T-helper 2 cell treated with Interferon-gamma antibody and Interleukin-4, amounts not matched to agents 5 μg/mL and 100 μg/mL, for 36 hours (primary cell): ENCODE measurements at places on chromosomes 1 and 21.

- H3K36me3 ChIP-seq: peaks cover 30% of the 10 kb centered on the region
- H3K4me1 ChIP-seq: peaks cover 44% of the 10 kb centered on the region
- peak overlapping the region; percentile 99 for H3K4me3 ChIP-seq
- no peaks in the 10 kb centered on the region for H3K27me3 ChIP-seq
These were observed 685 bp downstream of the CRTC2 start for GRCh38 chr1:153957744-153958110.

GRCh38 chr1:90504509-90504908 is 212.6 kb downstream of the BARHL2 start:
- DNase-seq: no peak
- no peak overlapping the region for H3K4me3 ChIP-seq
- no peaks in the 10 kb centered on the region for H3K36me3 ChIP-seq
- peaks cover 19% of the 10 kb centered on the region for H3K27me3 ChIP-seq

DNA sequence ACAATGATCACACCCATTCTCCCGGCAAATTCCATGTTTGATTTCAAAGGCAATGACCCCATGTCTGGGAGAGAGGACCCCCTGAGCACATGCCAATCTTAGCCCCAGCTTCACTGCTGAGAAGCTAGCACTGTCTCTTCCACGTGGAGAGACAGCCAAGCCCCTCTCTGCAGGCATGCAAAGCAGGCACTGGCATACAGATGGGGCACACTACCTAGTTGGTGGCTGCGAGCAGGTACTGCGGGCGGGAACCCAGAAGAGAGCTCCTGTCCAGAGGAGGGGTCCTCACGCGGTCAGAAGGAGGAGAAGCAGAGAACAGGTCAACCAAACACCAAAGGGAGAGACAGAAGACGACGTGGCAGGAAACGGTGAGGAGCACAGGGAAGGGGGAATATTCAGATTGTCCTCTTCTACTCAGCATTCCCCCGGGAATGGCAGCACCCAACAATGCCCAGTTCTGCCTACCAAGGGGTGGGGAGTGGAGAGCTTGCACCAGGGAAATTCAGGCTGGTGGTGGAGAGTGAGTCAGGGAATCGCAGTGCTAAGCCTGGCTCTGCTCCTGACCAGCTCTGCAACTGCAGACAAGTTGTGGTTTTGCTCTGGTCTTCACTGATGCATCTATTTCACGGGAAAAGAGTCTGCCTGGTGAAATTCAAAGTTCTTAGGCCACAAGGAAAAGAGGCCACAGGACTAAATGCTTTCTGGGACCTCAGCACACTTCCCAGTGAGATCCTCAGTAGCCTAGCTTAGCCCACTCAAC is 48.1 kb upstream of the GOLT1A start:
- peaks cover 4% of the 10 kb centered on the region for H3K27me3 ChIP-seq
- DNase-seq: no peak
- peaks cover 2% of the 10 kb centered on the region for H3K4me1 ChIP-seq
- no peak overlapping the region for H3K27ac ChIP-seq
- H3K4me3 ChIP-seq: no peak overlapping the region
- no peaks in the 10 kb centered on the region for H3K36me3 ChIP-seq

- peaks cover 22% of the 10 kb centered on the region for H3K36me3 ChIP-seq
- no peak for DNase-seq
- no peak overlapping the region for H3K4me3 ChIP-seq
- peaks cover 38% of the 10 kb centered on the region for H3K4me1 ChIP-seq
These were observed 14.1 kb downstream of the COP1 start for GRCh38 chr1:176193023-176193422.

DNA sequence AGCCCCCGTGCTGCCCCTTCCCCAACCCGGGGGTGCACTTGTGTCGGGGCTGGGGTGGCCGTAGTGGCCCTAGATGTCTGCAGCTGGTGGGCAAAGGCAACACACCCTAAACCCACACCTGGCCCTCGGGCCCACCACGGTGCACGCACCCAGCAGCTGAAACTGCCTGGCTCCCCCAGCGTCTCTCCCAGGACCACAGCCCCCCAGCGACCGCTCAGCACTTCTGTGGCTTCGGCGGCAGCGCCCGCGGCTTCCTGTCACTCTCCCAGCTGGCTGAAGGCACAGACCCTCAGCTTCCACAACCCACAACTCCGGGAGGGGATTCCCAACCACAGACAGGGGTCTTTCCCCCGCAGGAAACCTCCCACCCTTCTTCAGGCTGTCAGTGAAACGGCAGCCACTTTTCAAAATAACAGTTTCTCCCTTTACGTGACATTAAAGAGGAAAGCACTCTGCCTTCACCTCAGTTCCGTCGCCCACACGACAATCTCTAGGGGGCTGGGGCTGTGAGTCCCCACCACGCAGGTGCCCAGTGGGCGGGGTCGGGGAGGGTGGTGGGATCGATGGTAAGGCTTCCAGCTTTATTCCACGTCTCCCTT is 40.7 kb upstream of the COL6A2 start:
- peak; percentile 10 for DNase-seq
- peaks cover 11% of the 10 kb centered on the region for H3K27me3 ChIP-seq
- H3K27ac ChIP-seq: no peak overlapping the region
- peaks cover 3% of the 10 kb centered on the region for H3K4me1 ChIP-seq
- H3K36me3 ChIP-seq: no peaks in the 10 kb centered on the region
- H3K4me3 ChIP-seq: peak overlapping the region; percentile 21

- no peak overlapping the region for H3K4me3 ChIP-seq
- H3K36me3 ChIP-seq: no peaks in the 10 kb centered on the region
- H3K27ac ChIP-seq: no peak overlapping the region
- H3K27me3 ChIP-seq: peaks cover 6% of the 10 kb centered on the region
- DNase-seq: no peak
These were observed 62.7 kb downstream of the ZC3H11B start for GRCh38 chr1:219550201-219550600.

DNA sequence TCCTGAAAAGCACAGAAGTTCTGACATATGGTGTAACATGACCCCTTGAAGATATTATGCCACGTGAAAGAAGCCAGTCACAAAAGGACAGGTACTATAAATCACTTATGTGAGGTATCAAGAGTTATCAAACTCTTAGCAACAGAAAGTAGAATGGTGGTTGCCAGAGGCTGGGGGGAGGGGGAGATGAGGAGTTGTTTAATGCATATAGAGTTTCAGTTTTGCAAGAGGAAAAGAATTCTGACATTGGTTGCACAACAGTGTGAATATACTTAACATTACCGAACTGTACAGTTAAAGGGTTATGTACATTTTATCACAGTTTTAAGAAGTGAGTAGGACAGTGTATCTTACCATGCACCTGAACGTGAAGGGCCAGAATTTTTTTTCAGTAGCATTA is 80.0 kb downstream of the USP25 start:
- H3K27me3 ChIP-seq: no peaks in the 10 kb centered on the region
- H3K4me3 ChIP-seq: no peak overlapping the region
- no peak overlapping the region for H3K27ac ChIP-seq
- H3K4me1 ChIP-seq: peaks cover 10% of the 10 kb centered on the region
- no peak for DNase-seq

- DNase-seq: no peak
- H3K27me3 ChIP-seq: no peaks in the 10 kb centered on the region
- no peak overlapping the region for H3K27ac ChIP-seq
- no peak overlapping the region for H3K4me3 ChIP-seq
- H3K36me3 ChIP-seq: no peaks in the 10 kb centered on the region
These were observed 24.8 kb upstream of the RGL1 start for GRCh38 chr1:183780159-183780558.

DNA sequence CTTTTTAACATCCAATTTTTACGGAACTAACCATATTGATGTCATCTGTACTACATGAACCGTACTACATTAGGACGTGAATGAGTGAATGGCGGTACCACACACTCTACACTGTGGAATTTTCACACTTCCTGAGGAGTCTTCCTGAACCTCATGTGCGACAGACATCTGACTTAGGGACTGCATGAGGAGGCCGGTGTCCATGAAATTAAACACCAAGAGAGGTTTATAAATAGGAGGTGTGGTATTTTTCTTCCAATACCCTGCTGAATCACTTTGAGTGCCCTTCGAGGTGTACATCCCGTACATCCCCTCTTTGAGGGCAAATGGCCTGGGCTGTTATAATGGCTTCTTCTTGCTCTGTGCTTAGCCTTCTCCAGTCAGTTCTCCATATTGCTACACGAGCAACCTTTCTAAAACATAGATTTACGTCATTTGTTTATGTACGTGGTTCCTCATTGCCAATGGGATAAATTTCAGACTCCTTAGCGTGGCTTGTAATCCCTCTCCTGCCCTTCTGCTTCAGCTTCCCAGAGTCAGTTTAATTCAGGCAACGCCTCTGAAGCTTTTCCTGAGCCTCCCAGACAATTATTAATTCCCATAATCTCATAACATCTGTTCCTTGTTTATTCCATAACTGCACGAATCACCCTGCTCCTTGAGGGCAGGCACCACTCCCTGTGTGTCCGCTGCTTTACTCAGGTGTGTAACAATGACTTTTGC is 9.4 kb downstream of the ST3GAL3 start:
- DNase-seq: no peak
- H3K4me3 ChIP-seq: no peak overlapping the region
- H3K27me3 ChIP-seq: no peaks in the 10 kb centered on the region
- peaks cover 6% of the 10 kb centered on the region for H3K4me1 ChIP-seq
- peaks cover 4% of the 10 kb centered on the region for H3K36me3 ChIP-seq

DNA sequence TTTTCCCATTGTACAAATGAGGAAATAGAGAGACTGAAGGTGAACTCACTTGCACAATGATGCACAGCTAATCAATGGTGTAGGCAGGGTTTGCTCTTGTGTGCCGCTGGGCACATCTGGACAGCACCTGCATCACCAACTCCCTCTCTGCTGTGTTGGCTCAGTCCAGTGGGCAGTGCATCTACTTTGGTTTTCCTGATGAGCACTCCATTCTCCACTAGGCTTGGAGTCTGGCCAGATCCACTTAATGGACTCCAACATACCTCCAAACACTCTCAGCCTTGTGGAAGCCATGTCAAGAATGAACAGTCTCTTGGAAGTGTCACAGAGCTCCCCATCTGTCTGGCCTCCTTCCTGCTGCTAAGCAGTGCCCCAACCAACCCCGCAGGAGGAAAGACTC is 152.2 kb downstream of the HIVEP3 start:
- H3K27me3 ChIP-seq: peaks cover 2% of the 10 kb centered on the region
- peaks cover 2% of the 10 kb centered on the region for H3K36me3 ChIP-seq
- DNase-seq: no peak
- H3K4me3 ChIP-seq: no peak overlapping the region
- no peak overlapping the region for H3K27ac ChIP-seq

DNA sequence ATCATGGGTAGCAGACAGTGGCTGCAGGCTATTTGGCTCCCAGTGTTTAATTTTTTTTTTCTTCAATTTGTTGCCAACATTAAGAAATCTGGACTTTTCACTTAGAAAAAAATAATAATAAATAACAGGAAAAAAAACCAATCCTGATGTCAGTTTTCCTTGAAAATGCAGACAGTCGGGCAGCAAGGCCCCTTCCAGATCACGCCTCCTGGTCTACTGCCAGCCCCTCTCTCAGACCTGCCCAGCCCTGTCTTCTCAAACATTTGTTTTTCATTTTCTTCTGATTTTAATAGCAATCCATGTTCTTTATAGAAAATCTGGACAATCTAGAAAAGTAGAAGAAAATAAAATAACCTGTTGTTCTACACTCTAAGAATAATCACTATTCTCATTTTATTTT is 15.5 kb downstream of the IFNGR2 start:
- H3K27ac ChIP-seq: no peak overlapping the region
- DNase-seq: no peak
- no peaks in the 10 kb centered on the region for H3K4me1 ChIP-seq
- H3K4me3 ChIP-seq: no peak overlapping the region

DNA sequence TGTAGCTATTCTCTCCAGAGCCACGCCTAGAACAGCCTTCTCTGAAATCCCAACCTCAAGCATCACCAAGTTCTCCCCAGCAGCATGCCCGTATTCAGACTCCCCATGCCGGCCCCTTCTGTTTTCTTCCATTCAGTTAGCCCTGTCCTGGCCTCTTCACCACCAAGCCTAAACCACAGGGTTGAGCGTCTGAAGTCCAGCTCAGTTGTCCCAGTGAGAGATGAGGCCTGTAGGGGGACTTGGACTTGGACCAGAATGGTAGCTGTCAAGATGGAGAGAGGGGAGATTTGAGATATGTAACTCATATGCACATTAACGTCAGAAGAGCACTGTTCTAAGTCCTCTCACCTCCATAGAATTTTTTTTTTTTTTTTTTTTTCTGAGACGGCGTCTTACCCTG is 5.5 kb upstream of the TMEM54 start:
- H3K27me3 ChIP-seq: peaks cover 32% of the 10 kb centered on the region
- no peak for DNase-seq

DNA sequence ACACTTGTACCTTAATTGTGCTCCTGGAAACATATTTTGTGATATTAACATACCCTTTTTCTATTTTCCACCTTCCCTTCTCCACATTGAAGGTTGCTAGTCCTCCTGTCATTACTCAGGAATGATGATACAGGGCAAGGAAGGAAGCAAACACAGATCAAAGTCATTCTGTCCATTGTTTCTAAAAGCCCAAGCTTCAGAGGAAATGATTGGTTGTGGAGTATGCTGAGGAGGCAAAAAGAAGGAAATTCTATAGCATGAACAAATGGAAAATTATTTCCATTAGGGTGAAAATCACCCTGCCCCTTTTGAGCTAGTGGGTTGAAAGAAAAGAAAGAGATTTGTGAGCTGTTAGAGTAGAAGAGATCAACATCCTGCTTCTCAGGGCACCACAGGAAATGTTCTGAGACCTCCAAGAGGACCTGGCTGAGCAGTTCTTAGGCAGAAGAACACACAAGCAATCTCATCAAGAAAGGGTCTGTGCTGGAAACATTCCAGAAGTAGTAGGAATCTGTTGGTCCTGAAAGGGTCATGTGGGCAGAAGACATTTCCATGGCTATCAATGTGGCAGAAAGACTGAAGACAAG is 29.0 kb upstream of the PRRX1 start:
- H3K27me3 ChIP-seq: no peaks in the 10 kb centered on the region
- H3K36me3 ChIP-seq: no peaks in the 10 kb centered on the region
- H3K4me1 ChIP-seq: no peaks in the 10 kb centered on the region
- H3K27ac ChIP-seq: no peak overlapping the region

DNA sequence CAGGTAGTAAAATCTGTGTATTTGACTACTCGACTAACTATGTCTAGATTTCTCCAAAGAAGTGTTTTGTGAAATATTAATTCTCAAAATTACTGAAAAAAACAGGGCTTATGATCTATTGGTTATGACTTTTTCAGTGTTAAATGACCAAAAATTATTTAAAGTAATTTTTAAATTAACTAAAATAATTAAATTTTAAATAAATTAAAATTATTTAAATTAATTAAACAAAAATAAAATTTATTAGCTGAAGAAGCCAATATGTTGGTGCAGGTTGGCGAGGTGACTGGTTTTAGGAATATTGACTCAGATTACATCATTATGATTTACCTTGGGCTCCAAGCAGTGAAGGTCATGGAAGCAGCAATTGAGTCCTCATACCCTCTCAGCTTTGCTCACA is 483.2 kb downstream of the PTPRC start:
- H3K4me1 ChIP-seq: peaks cover 7% of the 10 kb centered on the region
- no peak overlapping the region for H3K27ac ChIP-seq
- peaks cover 11% of the 10 kb centered on the region for H3K27me3 ChIP-seq
- no peak for DNase-seq
- no peaks in the 10 kb centered on the region for H3K36me3 ChIP-seq

GRCh38 chr1:183566026-183566425 is 24.2 kb downstream of the NCF2 start:
- no peak for DNase-seq
- no peaks in the 10 kb centered on the region for H3K27me3 ChIP-seq
- H3K4me3 ChIP-seq: no peak overlapping the region
- peaks cover 5% of the 10 kb centered on the region for H3K4me1 ChIP-seq
- H3K27ac ChIP-seq: no peak overlapping the region
